ENCODE measurements at places on chromosomes 4 and X. TPM values are rescaled to one million over a fixed set of nuclear protein-coding genes. Genes with fewer than 3 reads are reported as not detected.

- ATAC-seq, result no peak
These were observed 328.7 kb upstream of the ZFP42 start for GRCh38 chr4:187666697-187667494.

- no peak for ATAC-seq
These were observed 20.3 kb downstream of the NPY2R start for GRCh38 chr4:155228713-155229112.

GRCh38 chr4:36242629-36243354 lies 1.5 kb downstream of the ARAP2 start:
- no peak for ATAC-seq

The TMEM154 gene
- total RNA-seq, result 120 TPM

The ABLIM2 gene
- total RNA-seq, result 20.1 TPM

GRCh38 chrX:118221270-118221669 lies 104.7 kb upstream of the KLHL13 start:
- ATAC-seq, result no peak

GRCh38 chr4:144213371-144213770 lies 72.9 kb upstream of the GYPA start:
- ATAC-seq, result no peak

- no peak for ATAC-seq
These were observed 211.3 kb downstream of the ARHGAP10 start for GRCh38 chr4:147943159-147943638.

GRCh38 chr4:188130355-188130754 lies 8.9 kb upstream of the TRIML1 start:
- ATAC-seq, result no peak

DNA sequence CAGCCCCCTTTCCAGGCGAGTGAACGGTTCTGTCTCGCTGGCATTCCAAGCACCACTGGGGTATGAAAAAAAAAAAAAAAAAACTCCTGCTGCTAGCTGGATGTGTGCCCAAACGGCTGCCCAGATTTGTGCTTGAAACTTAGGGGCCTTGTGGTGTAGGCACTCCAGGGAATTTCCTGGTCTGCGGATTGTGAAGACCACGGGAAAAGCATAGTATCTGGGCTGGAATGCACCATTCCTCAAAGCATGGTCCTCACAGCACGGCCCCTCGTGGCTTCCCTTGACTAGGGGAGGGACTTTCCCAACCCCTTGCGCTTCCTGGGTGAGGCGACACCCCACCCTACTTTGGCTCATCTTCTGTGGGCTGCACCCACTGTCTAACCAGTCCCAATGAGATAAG lies 516.8 kb upstream of the FAM241A start:
- ATAC-seq, result no peak

DNA sequence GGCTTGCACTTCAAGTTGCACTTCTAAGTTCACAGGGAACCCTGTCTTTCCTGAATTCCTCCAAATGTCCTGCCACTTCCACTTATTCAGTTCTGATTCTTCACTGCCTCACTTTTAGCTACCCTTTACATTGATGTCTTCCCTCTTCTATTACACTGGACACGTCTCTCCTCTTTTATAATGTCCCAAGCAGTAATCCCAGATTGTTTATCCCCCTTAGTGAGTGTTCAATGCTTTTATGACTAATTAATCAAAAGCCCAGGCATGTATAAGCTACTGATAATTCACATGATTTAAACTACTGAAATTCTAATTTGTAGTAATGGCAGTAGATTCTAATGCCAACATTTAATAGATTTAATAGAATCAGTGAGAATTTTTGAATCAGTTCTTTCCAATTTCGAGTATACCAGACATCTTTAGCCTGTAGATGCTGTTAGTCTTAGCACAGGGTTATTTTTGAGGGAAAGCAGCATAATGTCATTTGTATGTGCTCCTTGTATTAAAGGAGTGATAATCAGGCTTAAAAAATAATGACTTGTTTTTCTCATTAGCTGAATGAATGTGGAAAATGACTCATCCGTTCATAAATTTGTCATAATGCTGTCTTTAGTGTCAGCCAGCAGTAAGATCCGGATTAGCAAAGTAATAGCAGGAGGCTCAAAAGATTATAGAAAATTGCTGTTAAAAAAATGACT lies 703.1 kb downstream of the CENPC start:
- no peak for ATAC-seq

The PCSK1N gene
- 0.36 TPM for total RNA-seq

DNA sequence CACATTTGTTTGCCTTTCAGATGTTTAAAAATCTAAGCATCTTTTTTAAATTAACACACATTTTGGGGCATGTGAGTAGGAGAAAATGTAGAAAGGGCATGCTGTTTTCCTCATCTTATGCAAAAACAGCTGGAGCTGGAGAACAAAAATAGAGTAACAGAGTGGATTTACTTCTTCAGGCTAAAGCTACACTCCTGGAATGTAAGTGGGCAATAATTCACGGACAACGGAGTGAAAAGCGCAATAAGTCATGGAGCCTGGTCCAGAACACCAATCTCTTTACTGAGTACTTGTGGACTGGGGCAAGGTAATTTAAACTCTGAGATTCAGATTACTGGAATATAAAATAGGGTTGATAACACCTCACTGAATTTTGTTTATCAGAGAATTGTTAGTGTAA lies 1018.8 kb upstream of the HS3ST1 start:
- no peak for ATAC-seq

GRCh38 chrX:21733705-21734104 lies 24.2 kb downstream of the SMPX start:
- ATAC-seq, result no peak

The GRPR gene
- total RNA-seq, result not detected

The RASSF6 gene
- total RNA-seq, result 1.8 TPM

DNA sequence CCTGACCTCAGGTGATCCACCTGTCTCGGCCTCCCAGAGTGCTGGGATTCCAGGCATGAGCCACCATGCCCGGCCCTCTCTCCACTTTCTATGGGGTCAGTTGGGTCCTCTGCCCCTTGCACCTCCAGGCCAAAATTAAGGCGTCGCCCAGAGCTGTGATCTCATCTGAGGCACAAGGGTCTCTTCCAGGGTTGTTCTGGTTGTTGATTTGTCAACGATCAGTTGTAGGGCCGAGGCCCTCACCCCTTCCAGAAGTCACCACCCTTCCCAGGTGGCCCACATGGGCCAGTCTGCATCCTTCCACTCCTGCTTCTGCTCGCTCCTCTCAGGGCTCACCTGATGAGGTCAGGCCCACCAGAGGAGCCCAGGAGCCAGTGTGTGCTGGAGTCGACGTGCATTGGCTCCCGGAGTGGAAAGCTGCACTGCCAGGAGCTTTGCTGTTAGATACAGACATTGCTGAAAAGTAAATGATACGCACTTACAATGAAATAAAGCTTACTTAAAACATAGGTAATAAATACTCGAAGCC lies 14.3 kb upstream of the TMEM271 start:
- no peak for ATAC-seq

The STK32B gene
- total RNA-seq, result 0.28 TPM

DNA sequence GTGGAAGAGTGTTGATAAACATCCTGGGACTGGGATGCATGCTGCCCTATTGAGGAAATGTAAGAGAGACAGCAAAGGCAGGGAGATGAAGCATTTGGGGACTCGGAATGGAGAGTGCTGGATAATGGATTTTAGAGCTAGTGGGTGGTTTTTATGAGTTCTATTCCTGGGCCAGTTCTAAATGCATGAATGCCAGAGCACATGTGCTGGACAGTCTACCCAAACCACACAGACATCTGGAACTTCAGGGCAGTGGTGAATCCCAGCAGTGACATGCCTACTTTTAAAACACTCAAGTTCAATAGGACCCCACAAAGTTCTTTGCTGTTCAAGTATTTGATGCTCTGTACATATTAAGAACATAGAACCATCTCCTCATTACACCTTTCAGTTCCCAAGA lies 133.9 kb downstream of the CBR4 start:
- no peak for ATAC-seq

DNA sequence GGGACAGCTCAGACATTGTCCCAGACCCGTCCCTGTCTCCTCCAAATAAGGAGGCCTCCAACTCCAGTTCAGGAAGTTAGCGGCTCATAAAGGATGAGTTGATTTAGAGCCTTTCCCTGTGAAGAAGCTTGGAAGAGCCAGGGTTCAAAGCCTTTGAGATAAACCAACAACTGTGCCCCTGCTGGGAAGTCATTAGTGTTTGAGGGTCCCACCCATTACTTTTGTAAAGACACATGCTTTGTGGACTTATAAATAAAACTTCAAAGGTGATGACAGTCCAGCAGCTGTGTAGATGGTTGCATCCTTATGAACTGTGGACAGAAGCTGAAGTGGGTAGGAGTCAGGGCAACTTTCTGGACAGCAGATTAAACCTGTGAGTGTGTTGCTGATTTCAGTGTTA lies 86.0 kb upstream of the PGRMC2 start:
- no peak for ATAC-seq

The GAB3 gene
- 0.52 TPM for total RNA-seq

The SSX2 gene
- total RNA-seq, result not detected

GRCh38 chrX:52118262-52118661 lies 49.3 kb upstream of the MAGED4B start:
- ATAC-seq, result no peak

DNA sequence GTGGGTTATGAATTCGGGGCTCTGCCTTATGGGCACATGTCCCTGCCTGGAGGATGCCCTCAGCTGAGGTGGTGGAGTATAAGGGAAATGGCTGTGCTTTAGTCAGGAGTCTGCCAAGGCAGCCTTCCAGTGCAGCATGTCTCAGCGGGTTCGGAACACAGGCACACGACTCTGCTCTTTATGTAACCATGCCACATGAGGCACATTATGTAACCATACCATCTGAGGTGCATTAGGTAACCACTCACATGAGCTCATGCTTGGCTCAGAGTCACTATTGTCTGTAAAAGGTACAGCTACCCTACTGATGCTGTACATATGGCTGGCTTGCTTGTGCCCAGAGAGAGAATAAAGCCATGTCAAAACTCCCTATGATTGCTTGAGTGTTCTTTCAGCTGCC lies 723.6 kb downstream of the TRAM1L1 start:
- ATAC-seq, result peak; percentile 88

- ATAC-seq, result no peak
These were observed 119.4 kb upstream of the C1GALT1C1 start for GRCh38 chrX:120749141-120749846.

DNA sequence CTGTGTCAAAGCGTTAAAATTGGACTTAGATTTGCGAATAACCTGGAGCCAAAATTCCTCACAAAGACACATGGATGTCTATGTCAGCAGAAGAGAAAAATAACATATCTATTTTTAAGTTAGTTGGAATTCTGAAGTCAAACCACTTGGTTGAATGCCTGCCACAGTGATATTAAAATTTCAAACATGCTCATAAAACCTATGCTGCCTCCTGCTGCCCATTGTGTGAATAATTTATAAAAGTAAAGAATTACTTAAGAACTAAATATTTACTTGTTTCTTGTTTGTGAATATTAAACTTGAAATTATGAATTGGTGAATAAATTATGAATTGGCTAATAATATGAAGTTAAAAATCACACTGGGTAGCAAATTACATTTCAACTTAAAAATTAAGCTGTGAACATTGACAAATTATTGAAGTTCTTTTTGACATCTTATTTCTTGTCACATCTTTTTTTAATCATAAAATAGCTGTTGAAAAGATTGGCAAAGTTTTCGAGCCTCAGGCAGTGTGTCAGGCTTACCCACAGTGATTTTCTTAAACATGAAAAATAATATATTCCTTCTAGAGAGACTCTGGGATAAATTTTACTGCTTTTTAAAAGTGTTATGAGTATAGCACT lies 35.4 kb downstream of the FABP2 start:
- no peak for ATAC-seq

DNA sequence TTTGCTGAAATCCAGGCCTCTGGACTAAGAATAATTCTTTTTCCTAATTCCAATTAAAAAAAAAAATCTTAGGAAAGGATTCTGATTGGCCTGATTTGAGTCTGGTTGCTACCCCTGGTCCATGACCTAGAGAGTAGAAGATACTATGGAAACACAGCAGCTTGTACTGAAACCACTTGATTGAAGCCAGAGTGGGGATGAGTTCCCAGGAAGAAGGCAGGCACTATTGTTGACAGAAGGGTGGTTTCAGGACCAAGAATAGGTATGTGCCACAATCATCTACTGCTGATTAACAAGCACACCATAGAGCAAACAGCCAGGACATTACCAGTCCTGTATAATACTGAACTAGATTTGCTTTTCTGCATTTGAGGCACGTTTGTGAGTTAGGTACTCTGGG lies 29.6 kb downstream of the STX18 start:
- no peak for ATAC-seq

- no peak for ATAC-seq
These were observed 43.1 kb upstream of the PPARGC1A start for GRCh38 chr4:23932901-23933308.

Data from esophagus mucosa (tissue), 1 donor.